Activated CD4-positive, alpha-beta T cell treated with anti-CD3 and anti-CD28 coated beads, Interleukin-2, amount 10 ng/mL, durations not matched to agents 24 days and 14 days (primary cell): ENCODE measurements at places on chromosomes 11 and 22.

DNA sequence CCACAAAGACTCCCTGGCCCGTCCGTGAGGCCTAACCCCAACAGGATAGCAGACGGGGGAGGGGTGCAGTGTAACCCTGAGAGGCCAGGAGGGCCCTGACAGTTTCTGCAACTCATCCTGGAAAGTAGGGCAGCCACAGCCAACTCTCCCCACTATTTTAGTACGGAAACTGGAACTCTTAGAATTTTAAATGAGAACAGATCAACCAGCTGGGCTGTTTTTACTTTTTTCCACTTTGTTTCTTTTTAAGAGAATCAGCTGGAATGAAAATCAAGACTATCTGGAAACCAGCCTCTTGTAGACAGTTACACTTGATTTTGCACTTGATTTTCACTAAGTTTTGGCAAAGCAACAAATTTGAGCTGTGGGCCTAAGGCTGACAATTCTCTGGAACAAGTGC, 42.7 kb upstream of the NRIP3 start:
- DNase-seq: no peak

GRCh38 chr11:59802639-59803176, 7.9 kb downstream of the MRPL16 start:
- peak; percentile 89 for DNase-seq

DNA sequence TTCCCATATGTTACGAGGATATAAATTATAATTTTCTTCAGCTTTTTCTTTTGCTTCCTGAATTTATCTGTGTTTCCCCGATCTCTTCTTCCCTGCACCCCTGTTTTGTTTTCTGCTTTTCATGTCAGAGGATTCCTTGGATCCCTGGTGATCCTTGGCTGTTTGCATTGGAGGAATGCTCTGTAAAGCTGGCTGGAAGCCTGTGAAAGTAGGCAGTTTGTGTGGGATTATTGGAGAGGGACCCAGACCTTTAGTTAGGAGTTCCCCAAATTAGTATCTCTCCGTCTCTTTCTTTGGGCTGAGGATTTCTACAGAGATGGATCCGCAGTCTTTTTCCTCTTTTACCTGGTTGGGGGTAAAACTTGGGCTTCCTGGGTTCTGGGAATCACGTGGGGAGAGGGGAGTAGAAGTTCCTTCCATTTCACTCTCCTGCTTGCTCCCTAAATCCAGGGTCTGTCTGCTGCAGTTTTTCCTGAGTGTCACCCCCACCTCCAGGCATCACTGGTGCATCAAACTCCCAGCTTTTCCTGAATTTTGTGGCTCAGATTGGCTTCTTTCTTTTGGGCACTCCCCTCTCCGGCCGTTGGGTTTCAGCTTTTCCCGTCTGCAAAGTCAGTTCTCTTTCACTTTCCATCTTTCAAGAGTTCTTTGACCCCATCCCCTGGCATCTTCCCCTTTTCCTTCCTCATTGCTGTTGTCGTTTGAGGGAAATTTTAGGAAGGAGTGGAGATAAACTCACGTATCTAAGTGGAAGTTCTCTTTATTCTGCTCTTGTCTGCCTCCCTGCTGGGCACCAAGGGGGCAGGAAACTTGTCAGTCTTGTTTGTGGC, 79.1 kb upstream of the ALX4 start:
- DNase-seq: no peak

DNA sequence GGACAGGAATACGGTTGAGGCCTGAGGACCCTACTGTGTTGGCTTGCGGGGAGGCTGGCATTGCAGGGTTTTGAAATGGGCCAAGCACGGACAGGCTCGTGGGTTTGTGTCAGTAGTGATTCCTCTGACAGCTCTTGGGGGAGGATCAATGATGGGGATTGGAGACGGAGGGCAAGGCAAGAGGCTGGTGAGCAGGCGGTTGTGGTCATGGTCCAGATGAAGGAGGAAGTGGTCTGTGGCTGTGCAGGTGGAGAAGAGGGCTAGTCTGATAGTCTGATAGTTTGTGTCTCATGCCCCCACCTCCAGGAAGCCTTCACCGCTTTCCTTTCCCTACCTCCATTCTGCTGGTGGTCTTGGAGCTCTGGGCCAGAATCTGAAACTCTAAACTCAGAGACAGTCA, 3.0 kb downstream of the MAFF start:
- DNase-seq: no peak

DNA sequence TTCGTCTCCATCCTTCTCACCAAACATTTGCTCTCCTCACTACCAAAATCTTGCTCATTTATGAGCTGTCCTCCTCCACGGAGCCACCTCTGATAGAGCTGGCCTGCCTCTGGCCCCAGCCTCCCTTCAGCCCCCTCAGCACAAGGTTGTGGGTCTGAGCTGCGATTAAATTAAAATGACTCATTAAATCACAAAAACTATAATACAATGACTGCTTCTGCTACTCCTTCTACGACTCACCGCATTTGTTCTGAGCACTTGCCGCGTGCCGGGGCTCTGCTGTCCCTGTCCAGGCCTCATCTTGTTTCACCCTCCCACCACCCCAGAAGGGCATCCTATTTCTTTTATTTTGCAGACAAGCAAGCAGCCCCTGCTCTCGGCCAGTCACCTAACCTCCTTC, 49.2 kb upstream of the TIMP3 start:
- DNase-seq: no peak

DNA sequence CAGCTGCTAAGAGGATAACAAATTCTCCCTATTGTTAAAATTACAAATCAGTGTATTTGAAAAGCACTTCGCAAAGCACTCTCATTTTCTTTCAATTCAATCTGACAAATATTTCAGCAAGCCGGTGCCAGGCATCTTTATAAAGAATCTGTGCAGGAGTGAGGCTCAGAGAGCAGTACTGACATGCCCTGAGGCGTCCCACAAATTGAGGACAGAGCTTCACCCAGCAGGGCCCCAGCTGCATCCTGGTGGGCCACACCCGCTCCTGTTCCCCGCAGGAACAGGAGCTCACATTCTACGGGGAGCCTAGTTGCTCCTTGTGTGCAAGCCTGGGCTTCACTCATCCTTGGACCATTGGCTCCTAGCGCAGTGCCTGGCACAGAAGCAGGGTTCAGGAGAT, 60.9 kb upstream of the EIF3D start:
- DNase-seq: no peak

DNA sequence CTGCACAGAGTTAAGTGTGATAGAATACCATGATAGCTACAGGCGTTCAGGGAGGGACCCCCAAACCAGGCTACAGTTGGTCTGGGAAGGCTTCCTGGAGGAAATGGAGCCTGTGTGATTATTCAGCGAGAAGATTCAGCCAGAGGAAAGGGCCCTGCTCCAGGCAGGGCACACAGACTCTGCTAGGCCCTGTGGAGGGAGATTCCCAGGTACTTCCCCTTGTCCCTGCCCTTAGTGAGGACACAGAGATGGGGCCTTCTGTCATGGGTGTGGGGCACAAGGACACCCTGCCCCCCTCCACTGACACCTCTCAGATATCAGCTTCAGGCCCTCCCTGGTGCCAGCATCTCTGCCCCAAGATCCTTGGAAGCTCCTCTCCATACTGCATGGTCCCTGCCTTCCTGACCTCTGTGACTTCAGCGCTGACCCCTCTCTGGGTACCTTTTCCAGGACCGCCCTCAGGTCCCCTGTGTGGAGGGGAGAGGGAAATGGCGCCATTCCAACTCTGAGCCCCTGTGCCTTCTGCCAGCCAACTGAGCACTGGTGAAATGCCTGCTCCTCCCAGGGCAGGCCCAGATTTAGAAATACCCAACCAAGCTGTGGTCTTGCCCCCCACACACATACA, 12.6 kb upstream of the POU2F3 start:
- DNase-seq: no peak

GRCh38 chr11:62153087-62153395, 29.2 kb downstream of the INCENP start:
- no peak for DNase-seq

GRCh38 chr22:19715188-19715930, 1.1 kb downstream of the SEPTIN5 start:
- DNase-seq: no peak

- no peak for DNase-seq
Measured at GRCh38 chr11:14449302-14449714, 50.3 kb downstream of the COPB1 start.

GRCh38 chr22:19232623-19233022, 54.1 kb upstream of the SLC25A1 start:
- no peak for DNase-seq

GRCh38 chr22:49450498-49450897, 377.2 kb downstream of the BRD1 start:
- DNase-seq: no peak

GRCh38 chr22:46871826-46872225, 109.4 kb downstream of the TBC1D22A start:
- no peak for DNase-seq

DNA sequence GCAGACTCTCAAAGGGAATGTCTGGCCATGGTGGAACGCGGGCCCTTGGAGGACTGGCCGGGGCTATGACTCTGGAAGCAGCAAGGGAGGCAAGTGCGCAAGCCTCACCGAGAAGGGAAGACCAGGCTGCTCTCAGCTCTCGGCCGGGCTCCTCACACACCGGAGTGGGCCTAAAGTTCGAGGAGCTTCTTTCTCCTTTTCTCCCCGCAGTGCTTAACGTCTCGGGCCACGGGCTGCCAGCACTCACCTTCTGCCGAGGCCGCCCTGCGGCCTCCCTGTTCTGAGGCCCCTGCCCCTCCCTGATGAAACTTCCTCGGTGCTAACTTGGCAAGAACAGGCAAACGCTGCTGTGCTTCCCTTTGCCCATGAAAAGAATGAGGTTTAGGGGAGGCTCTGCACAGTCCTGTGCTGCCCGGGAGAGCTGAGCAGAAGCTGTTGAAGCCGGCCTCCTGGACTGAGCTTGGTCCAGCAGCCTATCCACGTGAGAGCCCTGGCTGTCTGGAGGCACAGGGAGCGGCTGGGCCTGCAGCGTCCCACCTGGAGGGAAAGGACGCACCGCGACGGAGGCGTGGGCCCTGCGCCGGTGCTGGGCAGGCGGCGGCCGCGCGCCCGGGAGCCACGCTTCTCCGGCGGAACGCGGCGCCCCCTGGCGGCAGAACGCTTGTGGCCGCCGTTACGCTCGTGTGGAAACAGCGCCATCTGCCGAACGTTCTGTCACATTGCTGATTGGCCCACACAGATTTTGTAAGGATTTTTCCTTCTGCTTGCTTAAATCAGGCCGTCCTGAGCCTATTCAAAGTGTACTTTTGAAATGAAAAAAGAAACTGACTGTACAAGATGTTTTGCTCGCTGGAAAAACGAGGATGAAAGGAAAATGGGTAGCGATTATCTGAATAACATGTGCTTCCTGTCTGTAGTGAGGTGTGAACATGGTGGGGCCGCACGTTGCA, 65.0 kb upstream of the TMEM45B start:
- DNase-seq: peak; percentile 94

DNA sequence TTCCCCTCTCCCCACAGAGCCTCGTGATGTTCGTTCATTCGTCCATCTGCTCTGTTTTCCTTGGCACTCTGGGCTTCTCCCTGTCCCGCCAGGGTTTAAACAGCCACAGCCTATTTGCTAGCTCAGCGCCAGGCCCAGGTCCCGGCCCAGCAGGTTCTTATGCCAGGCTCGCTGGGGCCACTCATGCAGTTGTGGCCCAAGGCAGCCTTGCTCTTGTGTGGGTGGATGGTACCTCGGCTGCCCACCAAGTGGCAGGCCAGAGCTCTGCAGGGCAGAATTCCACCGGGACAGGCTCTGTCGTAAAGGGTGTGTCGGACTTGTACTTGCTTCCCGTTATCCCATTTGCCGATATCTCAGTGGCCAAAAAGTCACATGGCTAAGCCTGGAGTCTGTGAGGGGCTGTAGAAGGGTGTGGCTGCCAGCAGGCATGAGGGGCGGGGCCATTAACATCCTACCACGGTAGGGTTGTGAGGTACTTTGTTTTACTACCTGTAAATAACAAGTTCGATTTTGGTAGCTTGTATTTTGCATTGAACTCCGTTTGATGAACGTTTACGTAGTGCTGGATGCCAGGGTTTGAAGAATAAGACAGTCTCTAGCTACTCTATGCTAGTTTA, 7.9 kb downstream of the FAM118A start:
- DNase-seq: peak; percentile 79

DNA sequence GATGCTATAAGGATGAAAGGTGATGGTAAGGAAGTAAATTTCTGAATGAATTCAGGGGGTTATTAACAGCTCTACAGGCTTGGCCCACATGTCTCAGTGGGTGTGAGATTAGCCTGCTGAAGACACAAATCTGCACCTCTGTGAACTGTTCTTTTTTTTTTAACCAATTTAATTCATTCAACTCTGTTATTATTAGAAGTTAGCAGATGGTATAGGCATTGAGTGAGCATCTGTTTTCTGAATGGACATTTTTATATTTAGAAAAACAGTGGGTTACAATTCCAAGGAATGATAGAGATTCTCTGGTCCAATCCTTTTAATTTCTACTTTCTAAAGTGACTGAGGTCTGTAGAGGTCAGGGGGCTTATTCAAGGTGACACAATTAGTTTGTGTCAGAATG, 122.0 kb upstream of the SORL1-AS1 start:
- no peak for DNase-seq

DNA sequence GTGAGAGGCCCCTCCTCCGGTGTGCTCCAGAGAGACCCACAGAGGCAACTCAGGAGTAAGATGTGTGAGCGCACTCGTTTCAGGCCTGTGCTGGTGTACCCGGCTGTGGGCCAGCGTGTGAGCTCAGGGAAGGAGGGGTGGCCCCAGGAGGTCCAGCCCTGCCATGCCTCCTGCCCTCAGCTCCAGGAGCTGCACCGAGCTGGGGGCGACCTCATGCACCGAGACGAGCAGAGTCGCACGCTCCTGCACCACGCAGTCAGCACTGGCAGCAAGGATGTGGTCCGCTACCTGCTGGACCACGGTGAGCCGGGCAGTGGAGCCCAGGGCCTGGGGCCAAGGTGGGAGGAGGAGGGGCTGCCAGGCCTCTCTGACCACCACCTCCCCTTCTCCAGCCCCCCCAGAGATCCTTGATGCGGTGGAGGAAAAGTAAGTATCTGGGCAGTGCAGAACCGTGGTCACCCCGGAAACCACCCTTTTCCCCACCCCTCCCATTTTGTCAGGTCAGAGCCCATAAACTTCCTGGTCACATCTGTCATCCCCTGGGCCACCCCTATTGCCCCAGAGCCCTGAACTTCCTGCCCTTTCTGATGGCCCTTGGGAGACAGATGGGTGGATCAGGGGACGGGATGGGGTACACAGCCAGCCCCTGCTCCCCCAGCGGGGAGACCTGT, 2.5 kb upstream of the MDK start:
- DNase-seq: no peak

DNA sequence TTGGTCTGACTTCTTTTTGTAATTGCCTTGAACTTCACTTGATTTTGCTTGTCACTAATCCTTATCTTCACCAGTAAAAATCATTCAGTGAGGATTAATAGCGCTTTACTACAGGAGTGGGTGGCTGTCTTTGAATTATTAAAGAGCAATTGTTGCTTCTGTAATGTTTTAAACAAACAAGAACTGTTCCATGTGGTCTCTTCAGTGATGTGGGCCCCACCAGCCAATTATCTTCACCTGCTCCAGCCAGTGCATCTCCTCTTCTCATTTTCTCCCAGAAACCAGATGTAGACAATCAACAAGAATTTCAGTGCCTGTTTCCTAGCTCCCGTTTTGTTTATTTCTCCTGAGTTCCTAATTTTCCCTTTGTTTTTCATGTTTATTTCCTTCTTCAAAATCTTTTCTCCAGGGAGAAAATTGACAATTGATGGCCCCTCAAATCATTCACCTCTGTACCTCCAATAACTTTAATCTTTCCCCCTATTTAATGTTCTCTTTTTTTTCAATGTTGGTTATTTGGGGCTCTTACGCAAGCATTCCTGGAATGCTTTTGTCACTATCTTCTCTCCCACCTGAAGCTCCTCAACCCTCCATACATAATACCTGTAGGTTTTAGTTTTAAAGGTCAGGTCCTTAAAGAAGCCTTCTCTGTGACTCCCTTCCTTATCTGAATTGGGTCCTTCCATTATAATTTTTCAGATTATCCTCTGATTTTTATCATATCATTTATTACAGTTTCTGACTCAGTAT, 115.1 kb downstream of the ARFGAP2 start:
- DNase-seq: no peak
